ENCODE measurements at places on chromosomes 3 and 15.

- DNase-seq = no peak
Observed at GRCh38 chr3:78273326-78273725, 1233.4 kb downstream of the ROBO2 start.

GRCh38 chr3:117052395-117052794 lies 342.8 kb downstream of the TUSC7 start:
- no peak for DNase-seq

- DNase-seq = no peak
Observed at GRCh38 chr3:13879102-13879945, 547 bp downstream of the WNT7A start.

GRCh38 chr3:33377931-33378330 lies 62.3 kb downstream of the UBP1 start:
- no peak for DNase-seq

DNA sequence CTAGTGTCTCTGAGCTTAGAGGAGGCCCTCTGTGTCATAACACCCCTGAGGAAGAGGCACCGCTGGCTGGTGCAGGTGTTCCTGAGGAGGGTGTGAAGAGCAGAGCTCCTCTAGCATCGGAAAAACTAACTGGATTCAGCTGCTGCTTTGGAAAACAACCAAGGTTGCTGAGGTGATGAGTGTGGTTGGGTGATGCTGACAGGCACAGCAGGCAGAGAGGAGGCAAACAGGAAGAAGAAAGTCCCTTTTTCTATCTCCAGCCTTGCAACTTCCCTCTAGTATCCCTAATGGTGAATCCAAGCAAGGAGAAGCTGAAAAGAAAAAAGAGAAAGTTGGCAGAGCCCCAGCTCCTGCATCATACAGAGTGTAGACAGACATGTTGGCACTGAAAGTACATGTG lies 3.8 kb upstream of the OR4F15 start:
- DNase-seq = no peak
